Type B pancreatic cell (in vitro differentiated cells): ENCODE measurements at places on chromosomes 3 and 15. TPM values are rescaled to one million over a fixed set of nuclear protein-coding genes. Genes with fewer than 3 reads are reported as not detected.

- no peak for DNase-seq
Observed at GRCh38 chr3:189419683-189420082, 211.5 kb upstream of the TP63 start.

DNA sequence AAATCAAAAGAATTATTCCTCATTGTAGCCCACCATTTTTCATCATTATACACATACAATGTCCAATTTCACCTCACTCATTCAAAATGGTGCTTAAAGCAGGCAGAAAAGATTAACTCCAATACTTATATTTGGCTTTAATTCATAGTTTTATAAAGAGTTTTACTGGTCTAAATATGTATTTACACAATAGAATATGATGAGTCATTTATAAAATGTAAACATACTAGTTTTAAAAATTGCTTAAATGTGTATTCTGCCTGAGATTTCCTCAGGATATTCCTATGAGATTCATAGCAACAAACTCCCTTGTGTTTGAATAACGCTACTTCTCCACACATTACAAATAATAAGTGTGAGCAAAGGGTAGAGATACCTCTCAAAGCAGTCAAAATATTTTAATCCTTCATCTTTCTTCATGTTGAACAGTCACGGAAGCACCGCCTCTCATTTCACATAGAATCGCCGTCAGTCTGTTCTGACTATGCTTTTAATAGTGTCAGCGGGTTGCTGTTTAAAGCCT lies 75.7 kb upstream of the GBE1 start:
- no peak for DNase-seq

- DNase-seq: no peak
Observed at GRCh38 chr15:62619526-62619925, 423.0 kb upstream of the TPM1 start.

- DNase-seq: no peak
Observed at GRCh38 chr3:191959876-191960413, 499.0 kb downstream of the PYDC2 start.

DNA sequence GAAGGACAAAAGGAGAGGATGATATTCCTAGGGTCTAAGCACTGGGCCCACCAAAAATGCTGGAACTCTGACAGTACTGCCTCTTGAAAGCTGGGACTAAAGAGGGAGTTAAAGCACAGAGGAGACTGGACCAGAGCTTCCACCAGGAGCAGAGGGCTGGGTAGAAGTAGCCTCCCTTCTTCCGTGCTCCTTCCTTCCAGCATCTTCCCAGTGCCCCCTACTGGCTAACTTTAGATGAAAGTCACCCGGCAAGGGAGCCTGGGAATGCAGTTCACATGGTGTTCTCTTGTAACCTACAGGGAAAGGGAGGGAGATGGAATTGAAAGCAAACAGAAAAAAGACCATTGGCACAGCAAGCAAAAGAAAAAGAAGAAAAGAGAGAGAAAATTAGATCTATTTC lies 106.1 kb upstream of the COL8A1 start:
- DNase-seq: no peak

GRCh38 chr3:64321747-64322146 lies 96.5 kb upstream of the PRICKLE2 start:
- DNase-seq: no peak

- no peak for DNase-seq
Observed at GRCh38 chr3:53888232-53888631, 3.4 kb downstream of the SELENOK start.

GRCh38 chr3:173954647-173955046 lies 557.1 kb downstream of the NLGN1 start:
- no peak for DNase-seq

GRCh38 chr15:85886309-85886811 lies 91.6 kb upstream of the KLHL25 start:
- no peak for DNase-seq

DNA sequence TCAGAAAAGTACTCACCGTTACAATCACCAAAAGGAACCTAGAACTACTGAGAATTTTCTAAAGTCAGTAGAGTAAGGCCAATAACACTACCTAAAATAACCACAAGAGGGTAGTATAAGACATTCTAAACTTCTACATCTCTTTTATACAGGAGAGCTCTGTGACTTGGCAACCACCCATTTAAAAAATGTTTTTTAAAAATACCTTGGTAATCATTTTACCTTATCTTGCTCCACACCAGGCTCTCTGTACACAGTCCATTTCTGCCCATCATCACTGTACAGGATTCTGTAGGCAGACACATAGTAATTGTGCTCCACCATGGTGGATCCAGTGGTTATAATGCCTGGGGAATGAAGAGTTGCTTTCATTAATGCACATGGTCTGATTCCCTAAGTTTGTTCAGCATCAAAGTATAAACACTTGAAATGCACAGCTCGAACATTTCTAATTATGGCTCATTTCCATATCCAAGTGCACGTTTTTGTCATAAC lies 54.5 kb downstream of the ST3GAL6 start:
- no peak for DNase-seq

GRCh38 chr3:111481551-111481950 lies 60.4 kb upstream of the CD96 start:
- DNase-seq: no peak

GRCh38 chr3:66499881-66500575 lies 794 bp downstream of the LRIG1 start:
- no peak for DNase-seq

DNA sequence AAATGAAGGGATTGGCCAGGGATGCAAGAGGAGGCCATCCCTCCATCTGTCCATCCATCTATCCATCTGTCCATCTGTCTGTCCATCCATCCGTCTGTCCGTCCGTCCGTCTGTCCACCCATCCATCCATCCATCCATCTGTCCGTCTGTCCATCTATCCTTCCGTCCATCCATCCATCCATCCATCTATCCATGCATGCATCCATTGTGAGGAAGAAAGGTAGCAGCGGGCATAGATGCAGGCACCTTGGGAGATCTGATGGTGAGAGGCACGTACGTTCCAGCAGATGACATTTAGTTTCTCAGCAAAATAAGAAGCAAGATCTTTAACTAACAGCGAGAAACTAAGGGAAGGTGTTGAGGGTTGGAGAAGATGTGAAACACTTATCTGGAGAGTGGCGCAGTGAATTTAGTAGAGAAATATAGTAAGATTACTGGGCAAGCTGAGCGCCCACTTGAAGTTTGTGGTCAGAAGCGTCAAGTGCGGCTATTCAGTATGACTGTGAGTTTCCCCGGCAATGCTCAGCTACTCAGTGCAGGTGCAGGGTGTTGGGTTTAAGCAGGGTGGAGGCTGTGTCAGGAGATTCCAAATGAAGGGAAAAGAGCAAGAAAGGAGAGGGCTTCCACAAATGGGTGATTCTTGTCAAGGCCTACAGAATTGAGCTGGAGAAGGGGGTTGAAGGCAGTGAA lies 22.4 kb upstream of the SRP14 start:
- DNase-seq: no peak

DNA sequence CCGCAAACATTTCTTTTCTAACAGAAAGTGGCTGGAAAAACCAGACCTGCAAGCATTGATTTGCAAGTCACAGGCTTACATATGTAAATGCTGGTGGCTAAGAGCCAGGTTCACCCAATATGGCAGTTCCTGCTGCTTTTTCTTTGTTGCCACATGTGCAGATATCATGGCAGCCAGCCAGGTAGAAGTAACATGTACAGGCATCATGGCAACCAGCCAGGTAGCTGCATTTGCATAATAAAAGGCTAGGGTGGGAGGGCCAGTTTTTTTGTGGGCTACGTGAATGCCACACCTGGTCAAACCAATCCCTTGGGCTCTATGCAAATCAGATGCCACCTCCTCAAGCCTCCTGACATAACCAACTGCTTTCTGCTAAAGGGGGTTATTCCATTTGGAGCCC lies 2.8 kb upstream of the SMCO1 start:
- DNase-seq: no peak

GRCh38 chr3:35992041-35992440 lies 352.7 kb downstream of the ARPP21 start:
- no peak for DNase-seq

DNA sequence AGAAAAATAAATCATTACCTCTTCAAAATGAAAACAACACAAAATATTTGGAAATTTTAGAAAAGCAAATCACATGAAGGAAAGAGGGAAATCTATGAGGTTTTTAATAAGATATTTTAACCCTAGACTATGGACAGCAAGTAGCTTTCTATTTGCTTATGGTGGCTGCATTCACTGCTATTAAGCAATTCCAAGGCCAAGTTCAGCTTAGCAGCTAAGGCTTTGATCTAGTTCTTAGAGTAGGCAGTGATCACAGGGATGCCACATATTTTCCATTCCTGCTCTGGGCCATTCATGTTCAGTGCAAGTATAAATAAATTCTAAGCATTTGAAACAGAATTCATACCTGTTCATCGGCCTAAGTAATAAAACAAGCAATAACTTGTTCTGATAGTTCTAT lies 235.3 kb downstream of the CDIN1 start:
- no peak for DNase-seq

- no peak for DNase-seq
Observed at GRCh38 chr15:99895956-99896311, 162.7 kb upstream of the LYSMD4 start.

GRCh38 chr15:57118013-57118799 lies 199.8 kb downstream of the TCF12 start:
- DNase-seq: no peak

DNA sequence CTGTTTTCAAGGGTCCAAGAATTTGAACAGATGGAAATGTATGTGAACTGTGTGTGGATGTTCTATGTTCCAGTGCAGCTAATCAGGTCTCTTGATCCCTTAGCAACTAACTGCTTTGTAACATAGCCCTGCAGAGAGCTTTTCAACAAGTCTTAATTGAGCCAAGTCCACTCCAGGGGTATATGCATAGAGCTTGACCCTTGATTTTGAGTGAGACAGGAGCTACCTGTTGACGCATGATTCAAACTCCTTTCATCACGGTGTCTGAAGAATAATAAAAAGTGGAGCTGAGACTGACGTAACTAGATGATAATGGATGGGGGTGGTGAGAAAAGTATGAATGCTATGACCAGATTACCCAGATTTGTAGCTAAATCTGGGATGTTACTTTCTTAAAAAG lies 93.3 kb upstream of the CCDC54 start:
- DNase-seq: no peak

GRCh38 chr3:127853681-127854080 lies 31.4 kb upstream of the MGLL start:
- no peak for DNase-seq

DNA sequence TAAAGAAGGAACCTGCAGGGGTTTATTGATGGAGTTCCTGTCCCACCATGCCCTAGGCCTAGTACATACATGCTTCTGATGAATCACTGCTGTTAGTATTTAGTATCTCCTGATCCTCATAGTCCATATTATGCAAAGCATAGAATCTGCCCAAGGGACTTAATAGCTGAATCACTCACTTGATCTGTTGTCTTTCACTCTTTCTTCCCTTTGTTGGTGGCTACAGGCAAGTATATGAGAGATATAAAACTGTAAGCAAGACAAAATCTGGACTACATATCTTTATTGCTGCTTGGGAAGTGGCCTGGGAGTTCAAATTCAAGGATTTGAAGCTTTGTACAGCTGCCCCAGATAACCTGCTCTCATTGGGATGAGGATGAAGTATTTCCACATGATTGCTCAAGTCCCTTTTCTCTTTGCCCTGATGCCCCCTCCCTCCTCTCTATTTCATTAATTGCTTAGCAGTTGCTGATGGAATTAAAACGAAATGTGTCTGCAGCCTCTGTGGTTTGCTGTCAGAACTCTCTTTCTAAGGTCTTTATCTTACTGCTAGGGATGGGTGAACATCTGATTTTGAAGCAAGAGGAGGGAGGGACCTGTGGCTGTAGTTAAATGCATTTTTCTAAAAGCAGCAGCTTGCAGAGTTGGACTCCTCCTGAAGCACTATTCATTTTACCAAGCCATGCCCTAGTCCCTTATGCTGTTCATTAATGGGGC lies 114.1 kb downstream of the ZNF609 start:
- no peak for DNase-seq

GRCh38 chr15:81196576-81197254 lies at the start of gene IL16:
Gene IL16 (plus strand): TSS chr15:81196879. CDS start chr15:81225400, 28,521 bp downstream.
- DNase-seq: no peak

GRCh38 chr3:178446059-178446458 lies 90.2 kb upstream of the KCNMB2 start:
- DNase-seq: no peak

DNA sequence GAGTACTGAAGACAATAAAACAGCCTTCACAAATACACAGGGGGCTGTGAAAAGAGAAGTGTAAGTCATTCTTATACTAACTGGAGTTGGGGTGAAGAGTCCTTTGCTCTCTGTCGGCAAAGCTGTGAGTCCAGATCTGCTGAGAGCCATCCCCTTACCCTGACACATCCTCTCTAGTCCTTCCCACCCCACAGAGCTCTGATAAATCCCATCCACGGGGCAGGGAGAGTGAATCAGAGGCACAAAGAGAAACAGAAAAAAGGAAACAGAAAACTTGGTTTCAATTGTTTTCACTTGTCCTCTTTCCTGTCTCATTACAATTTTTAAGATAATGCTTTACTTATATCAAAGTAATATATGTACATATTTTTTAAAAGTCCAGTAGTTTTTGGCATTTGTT lies 18.2 kb upstream of the ZNF639 start:
- no peak for DNase-seq

DNA sequence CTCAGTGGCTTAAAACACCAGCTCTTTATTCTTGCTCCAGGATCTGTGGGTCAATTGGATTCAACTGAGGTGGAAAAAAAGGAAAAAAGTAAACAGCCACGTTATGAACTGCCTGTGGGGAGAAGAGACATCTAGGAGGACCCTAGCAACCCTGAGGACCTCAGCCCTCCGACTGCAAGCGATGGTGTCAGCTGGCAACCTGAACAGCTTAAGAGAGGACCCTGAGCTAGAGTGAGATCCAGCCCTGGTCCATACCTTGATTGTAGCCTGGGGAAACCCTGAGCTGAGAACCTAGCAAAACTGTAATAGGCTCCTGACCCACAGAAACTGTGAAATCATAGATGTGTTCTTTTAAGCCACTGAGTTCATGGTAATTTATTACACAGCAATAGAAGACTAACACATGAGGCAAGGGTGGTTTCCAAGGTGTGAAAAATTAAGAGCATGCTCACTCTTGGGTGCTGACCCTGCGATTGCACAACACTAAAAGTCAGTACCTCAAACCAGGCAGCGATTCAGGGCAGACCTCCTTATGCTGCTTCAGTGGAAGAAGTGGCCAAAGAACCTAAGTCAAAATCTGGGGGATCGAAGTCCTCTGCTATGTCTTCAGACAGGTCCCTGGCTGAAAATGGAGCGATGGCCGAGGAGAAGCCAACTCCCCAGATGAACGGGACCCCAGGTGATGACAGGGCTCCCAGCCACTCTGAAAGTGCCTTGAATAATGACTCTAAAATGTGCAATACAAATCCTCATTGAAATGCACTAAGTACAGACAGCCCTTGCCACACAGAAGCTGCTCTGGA lies 57.7 kb downstream of the GASK1A start:
- DNase-seq: peak; percentile 44

Gene ACTC1
- total RNA-seq: 0.52 and 19.7 TPM in 2 replicates

Gene MST1
- 25.7 and 50.7 TPM in 2 replicates for total RNA-seq

Gene GOLGA8M
- 0.43 and 0.68 TPM in 2 replicates for total RNA-seq

Gene LMOD3
- 0.12 TPM in 1 of 2 replicates, not detected in the other for total RNA-seq

Gene PRR23E
- total RNA-seq: not detected in 2 replicates

Gene TF
- 2.3 and 18.8 TPM in 2 replicates for total RNA-seq

Gene RNU5B-1
- 15.0 and 16.3 TPM in 2 replicates for total RNA-seq

Gene SECISBP2L
- total RNA-seq: 51.9 and 74.7 TPM in 2 replicates

Gene OR5K2
- not detected in 2 replicates for total RNA-seq

Gene NDN
- 38.4 and 72.7 TPM in 2 replicates for total RNA-seq

Gene EDEM1
- total RNA-seq: 20.2 and 35.1 TPM in 2 replicates

Gene RGMA
- total RNA-seq: 37.0 and 41.6 TPM in 2 replicates

Gene VILL
- 14.2 and 16.9 TPM in 2 replicates for total RNA-seq
